T-helper 2 cell (primary cell): ENCODE measurements at places on chromosomes 1 and 21.

DNA sequence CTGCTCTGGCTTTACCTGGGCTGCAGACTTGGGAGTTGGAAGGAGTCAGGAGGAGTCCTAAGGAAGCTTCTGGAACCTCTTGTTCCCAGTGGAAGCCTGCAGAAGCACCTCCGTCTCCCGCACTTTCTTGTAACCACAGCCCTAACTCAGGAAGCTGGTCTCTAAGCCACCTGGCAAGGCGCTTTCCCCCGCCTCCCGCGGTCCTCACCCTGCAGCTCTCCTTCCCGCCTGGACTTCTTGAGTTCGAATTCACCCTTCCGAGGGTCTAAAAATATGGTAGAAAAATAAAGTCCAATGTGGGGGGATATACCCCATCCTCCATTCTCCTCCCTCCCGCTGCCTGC, 15.1 kb downstream of the PAX7 start:
- DNase-seq: no peak

GRCh38 chr1:246602194-246602593, 35.9 kb downstream of the CNST start:
- no peak for DNase-seq

DNA sequence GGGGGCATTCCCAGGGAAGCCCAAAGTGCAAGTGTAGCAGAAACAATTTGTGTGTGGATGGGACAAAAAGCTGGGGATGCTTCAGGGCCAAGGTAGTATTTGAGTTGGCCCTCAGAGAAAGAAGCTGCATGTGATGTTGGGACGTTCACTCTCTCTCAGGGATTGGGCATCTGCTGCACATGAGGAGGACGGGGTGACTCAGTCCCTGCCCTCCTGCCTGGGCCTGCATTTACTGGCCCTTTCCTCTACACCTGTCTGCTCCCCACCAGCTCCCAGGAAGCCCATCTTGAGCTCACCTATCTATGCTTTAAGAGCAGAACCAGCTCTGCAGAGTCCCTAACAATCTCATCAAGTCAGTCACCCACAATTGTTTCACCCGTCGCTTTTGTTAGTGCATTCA, 23.5 kb upstream of the MPZL1 start:
- no peak for DNase-seq

DNA sequence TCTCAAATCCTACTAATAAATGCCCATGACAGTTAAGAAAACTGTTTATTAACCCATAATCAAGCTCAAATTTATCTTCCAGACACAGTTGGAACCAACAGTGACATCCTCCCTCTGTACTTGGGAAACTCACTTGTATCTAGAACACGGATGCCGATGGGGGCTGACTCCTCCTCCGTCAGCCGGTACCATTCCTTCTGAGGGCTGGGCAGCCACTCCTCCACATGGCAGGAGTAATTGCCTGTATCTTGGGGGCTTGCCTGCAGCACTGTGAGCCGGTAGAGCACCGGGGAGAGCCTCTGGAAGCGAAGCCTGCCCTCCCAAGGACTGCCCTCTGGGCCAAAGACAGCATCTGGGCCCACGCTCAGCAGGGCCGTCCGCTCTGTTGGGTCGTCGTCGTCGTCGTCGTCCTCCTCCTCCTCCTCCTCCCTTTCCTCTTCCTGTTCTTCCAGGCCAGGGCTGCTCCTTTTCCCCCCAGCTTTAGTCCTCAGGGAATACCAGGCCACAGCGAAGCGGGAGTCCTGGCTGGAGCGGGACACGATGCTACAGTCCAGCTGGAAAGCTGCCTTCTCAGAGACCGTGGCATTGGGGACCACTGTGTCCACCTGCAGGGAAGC, 8.5 kb upstream of the CD58 start:
- no peak for DNase-seq

GRCh38 chr1:36981771-36982622, 52.3 kb downstream of the GRIK3 start:
- no peak for DNase-seq

DNA sequence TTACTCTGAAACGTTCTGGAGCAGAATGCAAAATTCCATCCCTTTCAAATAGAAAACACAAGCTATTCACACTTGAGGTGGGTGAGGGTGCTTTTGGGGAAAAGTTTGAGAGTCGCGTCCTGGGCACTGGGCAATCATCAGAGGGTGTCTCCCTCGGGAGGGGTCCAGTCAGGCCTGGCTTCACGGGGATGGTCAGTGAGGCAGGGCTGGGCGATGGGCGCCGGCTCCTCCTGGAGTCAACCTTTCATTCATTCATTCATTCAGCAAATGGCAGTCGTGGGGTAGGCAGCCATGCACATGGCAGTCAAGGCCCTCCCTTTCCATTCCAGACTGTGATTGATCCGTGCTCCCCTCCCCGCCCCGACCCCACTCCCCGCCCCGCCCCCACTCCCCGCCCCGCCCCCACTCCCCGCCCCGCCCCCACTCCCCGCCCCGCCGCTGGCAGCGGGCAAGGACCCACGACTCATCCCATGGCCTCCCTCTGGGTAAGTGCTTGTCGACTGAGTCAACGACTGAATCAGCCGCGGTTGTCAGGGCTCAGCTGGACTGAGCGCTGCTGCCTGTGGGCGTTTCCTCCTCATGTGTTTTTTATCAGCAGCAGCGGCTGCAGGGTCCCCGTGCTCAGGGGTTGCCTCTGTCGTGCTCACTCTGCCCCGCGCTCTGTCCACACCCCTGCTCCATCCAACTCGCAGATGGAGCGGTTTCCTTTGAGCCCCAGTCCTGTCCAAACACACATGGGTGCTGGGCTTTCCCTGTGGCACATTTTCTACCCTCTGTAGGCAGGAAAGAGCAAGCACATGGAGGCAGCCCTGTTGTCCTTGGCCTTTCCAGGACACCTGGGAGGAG, 12.5 kb upstream of the SPSB1 start:
- no peak for DNase-seq

DNA sequence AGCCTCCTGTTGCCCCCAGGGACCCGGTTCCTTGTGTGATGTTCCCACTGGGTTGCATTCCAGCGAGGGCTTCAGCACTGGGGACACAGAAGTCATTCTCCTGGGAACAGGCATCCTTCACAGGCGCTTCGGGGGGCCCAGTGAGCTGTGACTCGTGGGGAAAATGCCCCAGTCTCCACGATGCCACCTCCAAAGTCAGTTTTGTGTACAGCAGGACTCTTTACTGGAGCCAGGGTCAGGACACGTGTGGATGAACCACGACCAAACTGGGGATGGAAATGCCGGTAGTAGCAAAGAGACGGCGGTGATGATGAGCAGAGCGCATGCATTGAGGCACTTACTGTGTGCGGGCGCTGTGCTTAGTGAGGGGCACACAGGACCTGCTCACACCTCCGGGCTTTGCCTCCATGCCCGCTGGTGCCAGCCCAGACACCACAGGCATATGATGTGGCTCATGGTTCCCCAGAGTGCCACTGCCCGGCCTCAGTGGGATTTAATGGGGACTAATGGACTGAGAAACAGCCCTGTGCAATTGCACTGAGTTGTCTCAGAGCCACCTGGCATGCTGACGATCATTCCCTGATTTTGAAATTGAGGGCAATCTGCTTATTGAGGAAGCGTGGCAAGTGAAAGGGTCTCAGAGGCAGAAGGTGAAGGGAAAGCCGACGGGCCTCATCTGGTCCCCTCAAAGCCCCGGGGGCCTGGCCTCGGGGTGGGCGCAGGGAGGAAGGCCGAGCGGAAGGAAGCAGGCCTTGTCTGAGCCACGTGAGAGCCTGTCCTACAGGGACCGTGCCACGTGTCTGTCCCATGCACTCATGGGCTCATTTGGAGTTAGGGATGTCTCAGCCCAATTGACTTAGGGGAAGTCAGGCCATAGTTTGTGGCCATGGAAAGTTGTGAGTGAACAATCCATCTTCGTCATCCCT, 91.4 kb downstream of the PDE9A start:
- no peak for DNase-seq

DNA sequence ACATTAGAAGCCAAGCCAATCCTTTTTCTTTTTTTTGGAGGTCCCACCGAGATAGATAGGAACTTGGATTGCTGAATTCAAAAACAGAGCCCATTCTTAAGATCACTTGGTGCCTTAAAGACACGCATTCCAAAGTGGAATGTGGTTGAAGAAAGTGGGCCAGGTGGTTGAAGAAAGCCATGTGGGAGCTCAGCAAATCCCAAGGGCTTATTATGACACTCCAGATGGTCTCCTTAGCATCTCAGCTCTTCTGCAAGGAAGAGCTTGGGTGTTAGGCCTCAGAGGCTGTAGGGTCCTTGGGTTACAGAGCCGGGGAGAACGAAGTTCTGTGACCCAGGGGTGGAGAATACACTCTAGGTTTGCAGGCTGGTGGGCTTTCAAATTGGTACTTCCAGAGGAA, 13.5 kb downstream of the TOR3A start:
- no peak for DNase-seq

GRCh38 chr1:29186252-29186651, 4.6 kb upstream of the SRSF4 start:
- no peak for DNase-seq

GRCh38 chr1:39788758-39789570, at the start of gene BMP8B:
BMP8B (minus strand) TSS chr1:39788865; CDS start chr1:39788485, 380 bp downstream.
- DNase-seq: peak; percentile 30

- no peak for DNase-seq
Observed at GRCh38 chr1:91854852-91855534, 31.0 kb downstream of the TGFBR3 start.

- DNase-seq: no peak
Observed at GRCh38 chr1:157626099-157626498, 28.2 kb upstream of the FCRL4 start.

DNA sequence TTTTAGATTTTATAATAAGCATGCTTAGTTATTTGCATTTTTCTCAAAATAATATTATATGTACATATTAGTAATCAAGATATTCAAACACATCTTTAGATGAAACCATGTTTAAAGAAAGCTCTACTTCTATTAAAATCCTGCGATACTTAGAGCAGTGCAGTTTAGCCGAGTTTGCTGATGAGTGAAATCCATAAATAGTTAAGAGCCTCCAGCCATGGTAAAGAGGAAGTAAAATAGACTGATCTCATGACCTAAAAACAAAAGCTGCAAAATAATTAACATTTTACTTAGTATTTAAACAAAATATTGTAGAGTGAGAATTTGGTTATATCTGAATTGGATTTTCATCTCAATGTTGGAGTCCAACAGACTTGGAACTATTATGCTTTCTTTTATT, 147.4 kb upstream of the NRIP1 start:
- DNase-seq: no peak

- DNase-seq: no peak
Observed at GRCh38 chr1:227788271-227789083, 27.0 kb upstream of the PRSS38 start.

DNA sequence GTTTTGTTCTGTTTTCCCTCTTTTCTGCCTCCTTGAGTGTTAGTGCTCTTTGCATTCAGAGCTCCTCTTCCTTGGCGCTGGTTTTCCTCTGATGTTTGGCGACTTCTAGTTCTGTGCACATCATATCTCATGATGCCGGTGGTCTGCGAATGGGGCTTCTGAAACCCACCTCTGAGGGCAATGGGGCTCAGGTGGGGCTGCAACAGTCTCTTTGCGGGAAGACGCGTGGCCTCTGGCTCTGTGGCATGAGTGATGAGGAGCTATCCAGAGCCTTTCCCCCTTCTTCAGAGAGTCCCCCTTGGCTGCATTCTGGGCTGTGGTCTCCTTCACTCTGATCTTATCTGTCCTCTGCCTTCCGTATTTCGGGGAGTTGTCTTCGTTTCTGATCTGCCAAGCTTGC, 39.0 kb downstream of the TNFRSF8 start:
- DNase-seq: no peak

DNA sequence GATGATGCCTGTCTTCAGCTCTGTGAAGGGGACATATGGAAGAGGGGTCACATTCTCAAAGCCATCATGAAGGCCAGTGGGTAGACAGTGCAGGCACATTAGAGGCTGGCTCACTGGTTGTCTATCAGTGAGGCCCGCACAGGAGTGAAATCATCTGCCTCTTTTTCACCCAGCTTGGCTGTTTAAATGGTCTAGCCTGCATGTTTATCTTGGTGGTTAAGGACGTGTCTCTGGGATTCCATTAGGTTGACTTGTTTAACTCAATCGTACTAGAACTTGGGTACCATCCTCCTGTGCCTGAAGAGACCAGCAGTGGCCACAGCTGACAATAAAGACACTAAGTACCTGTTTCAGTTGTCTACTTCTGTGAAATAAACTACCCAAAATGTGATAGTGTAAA, 219.3 kb downstream of the PLPP3 start:
- no peak for DNase-seq

GRCh38 chr21:17045214-17045853, 467.5 kb upstream of the CXADR start:
- DNase-seq: no peak

DNA sequence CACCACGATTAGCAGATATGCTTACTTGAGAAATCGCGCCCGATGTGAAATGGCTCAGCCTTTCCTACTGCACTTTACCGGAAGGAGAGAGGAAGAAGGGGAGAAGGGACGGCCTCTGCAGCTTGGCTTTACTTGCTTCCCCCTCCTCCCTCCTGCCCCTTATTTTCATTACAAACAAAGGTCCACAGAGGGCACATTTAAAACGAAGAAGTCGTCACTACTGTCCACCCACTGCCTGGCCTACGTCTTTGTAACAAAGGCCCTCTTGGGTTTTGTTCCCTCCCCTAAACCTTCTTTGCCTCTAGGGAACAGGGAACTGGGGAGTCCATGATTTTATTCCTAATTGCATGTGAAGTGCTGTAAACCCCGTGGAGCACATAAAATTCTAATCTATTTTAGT, 308.5 kb downstream of the LMX1A start:
- DNase-seq: no peak

DNA sequence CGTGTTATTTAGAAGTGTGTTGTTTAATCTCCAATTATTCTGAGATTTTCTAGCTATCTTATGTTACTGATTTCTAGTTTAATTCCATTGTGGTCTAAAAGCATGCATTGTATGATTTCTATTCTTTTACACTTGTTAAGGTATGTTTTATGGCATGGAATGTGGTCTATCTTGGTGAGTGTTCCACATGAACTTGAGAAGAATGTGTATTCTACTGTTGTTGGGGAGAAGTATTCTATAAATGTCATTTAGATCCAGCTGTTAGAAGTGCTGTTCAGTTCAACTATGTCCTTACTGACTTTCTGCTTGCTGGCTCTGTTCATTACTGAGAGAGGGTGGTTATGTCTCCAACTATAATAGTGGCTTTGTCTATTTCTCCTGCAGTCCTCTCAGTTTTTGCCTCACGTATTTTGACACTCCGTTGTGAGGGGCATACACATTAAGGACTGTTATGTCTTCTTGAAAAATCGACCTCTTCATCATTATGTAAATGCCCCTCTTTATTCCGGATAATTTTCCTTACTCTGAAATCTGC, 12.0 kb upstream of the PLA2G5 start:
- DNase-seq: no peak

DNA sequence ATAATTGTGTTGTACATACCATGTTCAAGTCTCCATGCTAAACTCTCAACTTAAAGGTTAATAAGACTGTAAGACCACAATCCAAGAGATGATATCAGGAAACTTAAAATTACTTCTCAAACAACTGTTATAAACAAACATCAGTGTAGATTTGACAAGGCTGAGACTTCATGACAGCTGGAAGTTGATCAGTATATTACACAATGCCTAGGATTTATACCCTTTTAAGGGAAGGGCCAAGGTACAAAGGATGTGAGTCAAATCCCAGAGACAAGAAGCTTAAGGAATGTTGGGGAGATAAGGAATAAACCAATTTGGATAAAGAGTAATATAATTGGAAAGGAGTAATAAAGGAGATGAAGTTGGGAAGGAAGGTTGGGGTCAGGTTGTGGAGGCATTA, 98.8 kb downstream of the LBR start:
- DNase-seq: no peak
